ENCODE measurements at places on chromosomes 1 and 21.
A peak's percentile ranks its signal among the peaks of the same experiment; 100 is the strongest.

GRCh38 chr21:34844013-34844923 is 175.5 kb downstream of the CLIC6 start:
- DNase-seq: peak; percentile 26

GRCh38 chr1:29514361-29515169 is 278.2 kb downstream of the PTPRU start:
- DNase-seq: no peak

- no peak for DNase-seq
Observed at GRCh38 chr1:231564373-231564772, 35.9 kb downstream of the TSNAX start.

DNA sequence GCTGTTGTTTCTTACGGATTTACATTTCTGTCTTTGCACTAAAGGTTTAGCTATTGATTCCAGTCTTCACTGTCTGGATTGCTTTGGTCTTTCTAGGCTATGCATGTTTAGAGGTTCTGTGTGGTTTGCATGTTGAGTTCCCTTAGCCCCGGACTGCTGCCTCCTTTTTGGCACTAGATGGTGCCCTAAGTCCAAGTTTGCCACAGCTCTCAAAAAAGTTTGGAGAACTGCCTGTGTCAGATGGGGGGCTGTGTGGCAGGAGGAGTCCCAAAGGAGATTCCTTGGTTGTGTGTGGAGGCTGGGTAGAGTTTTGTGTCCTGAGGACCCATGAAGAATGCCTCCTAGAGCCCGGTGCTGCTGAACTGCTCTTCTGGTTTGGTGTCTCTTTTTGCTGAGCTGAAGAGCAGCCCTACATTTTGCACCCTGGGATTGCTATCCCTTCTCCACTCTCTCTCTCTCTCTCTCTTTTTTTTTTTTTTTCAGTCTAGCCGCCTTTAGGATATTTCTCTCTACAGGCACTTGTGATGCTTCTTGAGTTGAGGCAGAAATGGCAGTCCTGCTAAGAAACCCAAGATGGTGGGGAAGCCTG is 74.4 kb downstream of the PTGS2 start:
- peak; percentile 34 for DNase-seq

GRCh38 chr1:58570094-58570493 is 7.0 kb downstream of the TACSTD2 start:
- no peak for DNase-seq

DNA sequence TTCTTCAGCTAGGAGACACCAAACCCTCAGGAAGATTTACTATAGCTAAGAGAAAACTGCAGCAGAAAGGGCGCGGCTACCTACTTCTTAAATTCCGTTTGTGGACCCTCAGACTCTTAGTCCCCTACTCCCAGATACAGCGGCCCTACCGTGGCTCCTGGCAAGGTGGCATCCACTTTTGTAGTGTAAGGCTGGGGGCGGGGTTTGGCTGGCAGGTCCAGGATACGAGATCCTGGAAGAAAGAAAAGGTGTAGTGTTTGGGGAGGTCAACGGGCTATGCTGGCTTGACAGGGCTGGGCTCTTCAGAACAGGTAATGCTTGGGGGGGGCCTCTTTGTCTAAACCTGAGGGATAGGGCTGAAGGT is 280 bp downstream of the CREB3L4 start:
- no peak for DNase-seq

DNA sequence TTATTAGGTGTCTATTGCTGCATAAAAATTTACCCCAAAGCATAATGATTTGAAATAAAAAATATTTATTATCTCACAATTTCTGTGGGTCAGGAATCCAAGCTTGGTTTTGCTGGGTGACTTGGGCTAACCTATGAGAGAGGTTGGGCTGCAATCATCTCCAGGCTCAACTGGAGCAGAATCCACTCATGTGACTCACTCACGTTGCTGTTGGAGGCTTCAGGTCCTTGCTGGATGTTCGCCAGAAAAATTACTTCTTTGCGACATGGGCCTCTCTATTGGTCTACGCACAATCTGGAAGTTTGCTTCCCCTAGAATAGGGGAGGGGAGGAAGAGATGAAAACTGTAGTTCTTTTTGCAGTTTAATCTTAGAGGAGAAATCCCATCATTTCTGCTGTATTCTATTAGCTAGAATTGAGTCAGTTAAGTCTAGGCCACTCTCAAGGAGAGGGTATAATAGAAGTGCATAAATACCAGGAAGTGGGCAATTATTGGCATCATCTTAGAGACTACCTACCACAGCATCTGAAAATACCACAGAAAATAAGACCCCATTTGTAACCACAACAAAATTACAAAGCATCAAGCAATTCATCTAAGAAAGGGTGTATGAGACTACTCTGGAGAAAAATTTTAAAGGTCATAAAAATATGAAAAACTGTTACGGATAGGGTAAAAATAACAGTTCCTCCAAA is 5.7 kb upstream of the FASLG start:
- DNase-seq: no peak

GRCh38 chr1:216554934-216555333 is 131.7 kb upstream of the USH2A start:
- DNase-seq: no peak

- no peak for DNase-seq
Observed at GRCh38 chr1:77276941-77277340, 4.9 kb upstream of the AK5 start.

- no peak for DNase-seq
Observed at GRCh38 chr1:39082811-39083576, 56.8 kb downstream of the NDUFS5 start.

GRCh38 chr21:41631564-41632461 is 123.9 kb upstream of the TMPRSS2 start:
- no peak for DNase-seq

DNA sequence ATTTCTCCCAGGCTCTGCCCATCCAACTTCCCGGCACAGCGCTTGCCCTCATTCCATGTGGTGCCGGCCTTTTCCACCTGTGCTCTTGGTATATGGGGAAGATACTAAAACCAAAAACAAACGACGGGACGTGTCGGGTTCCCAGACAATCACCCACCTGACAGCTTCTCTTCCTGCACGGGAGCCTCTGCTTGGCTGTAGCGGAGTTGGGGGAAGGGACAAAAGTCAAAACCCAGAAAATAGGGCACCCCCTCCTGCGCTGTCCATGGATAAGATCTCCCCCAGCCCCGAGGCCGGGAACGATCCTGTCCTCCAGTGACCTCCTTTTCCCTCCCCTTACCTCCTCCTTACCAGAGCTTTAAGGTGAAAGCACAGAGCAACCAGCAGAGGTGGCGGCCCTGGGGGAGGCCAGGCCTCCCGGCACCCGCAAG is 640 bp downstream of the JTB start:
- DNase-seq: no peak

DNA sequence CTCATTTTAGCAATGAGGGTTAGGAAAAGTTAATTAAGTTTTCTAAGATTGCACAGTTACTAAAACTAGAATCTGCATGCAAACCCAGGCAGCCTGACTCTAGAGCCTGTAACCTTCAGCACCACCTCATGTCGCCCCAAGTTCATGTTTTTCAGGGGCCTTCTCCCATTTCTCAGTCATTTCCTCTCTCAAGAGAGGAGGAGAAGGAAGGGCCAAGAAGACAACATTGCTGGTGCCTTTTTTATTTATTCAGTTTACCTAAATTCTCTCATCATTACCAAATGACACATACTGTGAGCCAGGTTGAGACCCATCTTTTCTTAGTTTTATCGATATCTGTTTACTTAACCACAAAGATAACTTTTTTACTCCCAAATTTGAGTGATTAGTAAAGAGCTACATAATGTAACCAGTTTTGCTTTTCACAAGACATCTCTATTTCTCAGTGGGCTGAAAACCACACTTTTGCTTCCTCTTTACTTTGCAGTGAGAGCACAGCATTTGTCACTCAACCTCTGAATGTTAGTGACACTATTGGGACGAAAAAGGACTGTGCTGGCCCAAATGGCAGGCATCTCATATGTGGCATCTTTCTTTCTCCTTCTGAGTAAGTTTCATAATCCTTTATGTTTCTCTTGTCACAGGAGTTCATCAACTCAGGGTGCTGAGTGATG is at the start of gene CD101:
Gene CD101 (plus strand): TSS at position 507 of the 674 bp plus-strand sequence. CDS start 58 bp downstream, at position 565.
- DNase-seq: peak; percentile 20

GRCh38 chr1:899636-900317 is 23.9 kb upstream of the SAMD11 start:
- no peak for DNase-seq

- DNase-seq: peak; percentile 41
Observed at GRCh38 chr1:150813028-150813707, 5.1 kb upstream of the CTSK start.

GRCh38 chr1:18957532-18958300 is 1.2 kb upstream of the IFFO2 start:
- DNase-seq: peak; percentile 43

- no peak for DNase-seq
Observed at GRCh38 chr1:187396226-187396625, 567.5 kb downstream of the PLA2G4A start.

GRCh38 chr1:238738892-238739291 is 647.5 kb upstream of the CHRM3 start:
- no peak for DNase-seq

- peak; percentile 53 for DNase-seq
Observed at GRCh38 chr1:9849691-9850441, 26.1 kb upstream of the CLSTN1 start.

GRCh38 chr1:91245435-91245834 is 159.2 kb downstream of the HFM1 start:
- DNase-seq: no peak

- DNase-seq: no peak
Observed at GRCh38 chr1:230992100-230992774, 13.3 kb downstream of the ARV1 start.

DNA sequence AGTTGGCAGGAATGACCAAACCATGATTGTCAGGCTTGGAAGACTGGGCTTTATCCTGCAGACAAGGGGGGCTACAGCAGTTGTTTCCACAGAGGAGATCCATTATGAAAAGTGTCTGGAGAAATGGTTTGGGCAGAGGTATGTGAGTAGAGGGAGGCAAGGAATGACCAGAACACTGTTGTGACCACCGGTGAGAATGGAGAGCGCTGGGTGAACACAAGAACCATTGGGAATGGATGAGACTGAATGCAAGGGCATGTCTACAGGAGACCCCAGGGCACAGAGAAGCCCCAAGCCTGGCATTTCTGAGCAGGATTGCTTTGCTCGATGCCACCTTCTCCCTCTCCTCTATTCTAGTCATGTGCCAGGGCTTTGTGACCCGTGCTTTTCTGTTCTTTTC is 125.1 kb downstream of the CACNA1E start:
- no peak for DNase-seq

- DNase-seq: no peak
Observed at GRCh38 chr1:175792136-175792535, 48.7 kb upstream of the TNR start.

- no peak for DNase-seq
Observed at GRCh38 chr1:25817840-25818501, 1.8 kb upstream of the MTFR1L start.

- no peak for DNase-seq
Observed at GRCh38 chr1:237701534-237701933, 189.2 kb downstream of the ZP4 start.

GRCh38 chr1:198185759-198186158 is 29.0 kb downstream of the NEK7 start:
- DNase-seq: no peak

DNA sequence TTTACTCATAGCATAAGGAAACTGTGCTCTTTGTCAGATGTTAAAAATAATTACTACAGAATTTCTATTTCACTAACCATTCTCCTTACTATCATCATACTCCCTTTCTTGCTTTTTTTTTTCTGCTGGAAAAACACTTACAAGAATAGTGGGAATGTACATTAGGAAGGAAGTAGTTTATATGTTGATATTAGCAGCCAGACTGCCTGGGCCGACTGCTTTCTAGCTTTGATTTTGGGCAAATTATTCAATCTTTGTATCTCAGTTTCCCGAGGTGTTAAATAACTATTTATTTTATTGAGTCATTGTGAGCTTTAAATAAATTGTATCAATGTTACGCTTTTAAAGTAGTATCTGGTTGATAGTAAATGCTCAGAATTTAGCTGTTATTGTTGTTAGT is 122.4 kb downstream of the USP25 start:
- no peak for DNase-seq

GRCh38 chr1:116436611-116436970 is 63.5 kb downstream of the ATP1A1 start:
- DNase-seq: no peak

DNA sequence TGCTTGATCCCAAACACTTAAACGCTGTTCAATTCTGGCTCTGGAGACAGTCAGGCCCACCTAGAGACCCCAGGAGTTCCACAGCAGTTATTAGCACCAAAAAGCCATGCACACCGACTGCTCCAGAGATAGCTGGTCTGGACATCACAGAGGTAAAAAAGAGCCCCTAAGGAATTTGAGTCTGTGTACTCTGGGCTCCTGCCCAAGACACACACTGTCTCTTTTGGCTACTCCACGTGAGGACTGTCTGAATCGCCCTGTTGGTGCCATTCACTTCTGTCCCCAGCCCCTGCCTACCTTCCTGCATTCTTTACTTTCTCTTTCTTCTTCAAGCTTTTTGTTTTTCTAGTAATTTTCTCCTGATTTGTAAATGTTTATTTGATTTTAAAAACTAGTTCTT is 197.4 kb downstream of the ADGRL2 start:
- no peak for DNase-seq

- DNase-seq: no peak
Observed at GRCh38 chr1:31991182-31991581, 22.5 kb upstream of the KHDRBS1 start.

DNA sequence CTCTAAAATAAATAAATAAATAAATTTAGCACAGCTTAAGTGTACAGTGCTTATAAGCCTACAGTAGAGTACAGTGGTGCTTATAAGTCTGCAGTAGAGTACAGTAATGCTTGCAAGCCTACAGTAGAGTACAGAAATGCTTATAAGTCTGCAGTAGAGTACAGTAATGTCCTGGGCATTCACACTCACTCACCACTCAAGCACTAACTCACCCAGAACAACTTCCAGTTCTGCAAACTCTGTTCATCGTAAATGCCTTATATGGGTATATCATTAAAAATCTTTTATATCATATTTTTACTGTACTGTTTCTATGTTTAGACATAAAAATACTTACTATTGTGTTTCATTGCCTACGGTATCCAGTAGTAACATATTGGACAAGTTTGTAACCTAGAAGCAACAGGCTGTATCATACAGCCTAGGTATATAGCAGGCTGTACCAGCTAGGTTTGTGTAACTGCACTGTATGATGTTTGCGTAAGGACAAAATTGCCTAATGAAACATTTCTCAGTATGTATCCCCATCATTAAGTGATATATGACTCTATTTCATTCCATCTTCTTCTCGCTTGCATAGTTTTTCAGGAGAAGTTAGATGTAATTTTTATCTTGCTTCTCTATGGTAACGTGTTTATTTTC is 14.0 kb upstream of the S100B start:
- no peak for DNase-seq

Measured in CD4-positive, alpha-beta T cell treated with Interferon alpha-2 for 1 hour (primary cell).